Lower lobe of right lung (tissue), 2 donors: ENCODE measurements at places on chromosomes 7 and 10. TPM values are rescaled to one million over a fixed set of nuclear protein-coding genes. Genes with fewer than 3 reads are reported as not detected.
A peak's percentile ranks its signal among the peaks of the same experiment; 100 is the strongest.

EPO gene
- total RNA-seq: not detected

PNLIP gene
- total RNA-seq: not detected

DNA sequence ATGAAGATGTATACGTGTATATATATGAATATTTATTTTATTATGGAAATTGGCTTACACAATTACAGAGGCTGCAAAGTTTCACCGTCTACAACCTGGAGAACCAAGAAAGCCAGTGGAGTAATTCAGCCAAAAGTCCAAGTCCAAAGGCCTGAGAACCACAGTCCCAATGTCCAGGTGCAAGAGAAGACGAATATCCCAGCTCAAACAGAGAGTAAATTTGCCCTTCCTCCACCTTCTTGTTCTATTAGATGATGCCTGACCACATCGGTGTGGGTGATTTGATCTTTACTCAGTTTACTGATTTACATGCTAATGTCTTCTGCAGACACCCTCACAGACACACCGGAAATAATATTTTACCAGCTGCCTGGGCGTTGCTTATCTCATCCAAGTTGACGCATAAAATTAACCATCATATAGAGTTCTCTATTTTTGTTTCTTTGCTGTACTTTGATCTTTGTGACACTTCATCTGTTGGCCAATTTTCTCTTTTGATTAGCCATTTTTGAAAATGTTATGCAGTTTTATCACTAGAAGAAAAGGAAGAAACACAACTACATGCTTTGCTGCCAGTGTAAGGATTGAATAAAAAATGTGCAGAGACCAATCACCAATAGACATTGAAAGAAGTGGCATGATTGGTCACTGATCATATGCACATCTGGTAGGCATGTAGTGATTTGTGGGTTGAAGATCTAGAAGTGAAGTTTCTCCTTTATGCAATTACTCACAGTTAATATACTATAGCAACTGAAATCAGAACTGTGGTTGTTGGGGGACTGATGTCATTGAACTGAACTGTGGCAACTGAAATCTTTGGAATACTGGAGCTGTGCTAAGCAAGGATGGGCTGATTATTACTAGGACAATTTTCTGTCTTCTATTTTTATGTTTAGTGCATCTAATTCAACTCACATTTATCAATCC is 68.5 kb downstream of the EPDR1 start:
- no peak overlapping the region for H3K4me3 ChIP-seq
- no peak for DNase-seq
- peaks cover 12% of the 10 kb centered on the region for H3K4me1 ChIP-seq
- no peaks in the 10 kb centered on the region for H3K36me3 ChIP-seq

OAT gene
- total RNA-seq: 54.2 TPM

- H3K36me3 ChIP-seq: no peaks in the 10 kb centered on the region
- H3K27me3 ChIP-seq: no peaks in the 10 kb centered on the region
- H3K4me1 ChIP-seq: peaks cover 20% of the 10 kb centered on the region
- H3K4me3 ChIP-seq: no peak overlapping the region
Observed at GRCh38 chr10:17669185-17669872, 25.4 kb downstream of the STAM start.

NME8 gene
- total RNA-seq: not detected

DNA sequence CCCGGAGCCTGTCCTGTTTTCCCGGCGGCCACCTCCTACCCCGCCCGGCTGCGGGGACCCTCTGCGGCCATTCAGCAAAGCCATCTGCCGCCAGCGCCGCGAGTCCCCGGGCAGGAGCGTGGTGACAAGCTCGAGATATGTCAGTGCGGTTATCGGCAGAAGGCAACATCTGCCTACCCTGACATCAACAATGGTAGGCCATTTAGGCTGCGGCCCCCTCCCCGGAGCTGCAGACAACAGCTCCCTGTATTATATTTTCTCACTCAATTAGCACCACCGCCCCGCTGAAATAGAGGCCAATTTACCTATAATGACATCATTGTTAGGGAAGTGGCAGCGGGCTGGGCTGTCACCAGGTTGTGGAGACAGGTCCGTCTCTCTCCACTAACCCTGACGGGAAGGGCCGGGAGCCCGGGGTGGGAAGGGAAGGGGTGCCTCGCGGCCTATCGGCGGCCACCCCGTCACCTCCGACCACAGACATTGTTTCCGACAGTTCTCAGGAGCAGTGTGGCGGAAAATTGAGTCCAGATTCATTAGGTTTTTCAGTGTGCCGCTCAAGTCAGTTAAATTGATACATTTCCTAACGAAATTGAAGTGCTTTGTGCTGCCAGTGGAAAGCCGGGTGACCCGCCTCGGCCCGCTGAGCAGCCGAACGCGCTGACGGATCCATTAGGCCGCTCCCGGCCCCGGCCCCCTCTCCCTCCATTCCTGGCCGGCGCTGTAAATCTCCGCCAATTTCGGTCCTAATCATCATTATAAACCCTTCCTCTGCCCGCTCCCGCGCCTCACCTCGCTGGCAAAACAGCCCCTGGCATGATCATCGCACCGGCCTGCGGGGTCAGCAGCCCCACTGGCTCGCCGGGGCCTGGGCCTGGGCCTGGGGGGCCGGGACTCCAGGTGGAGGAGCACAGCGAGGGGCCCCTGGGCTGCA is 43.0 kb downstream of the UNCX start:
- no peak overlapping the region for H3K4me3 ChIP-seq
- no peak overlapping the region for H3K27ac ChIP-seq
- no peaks in the 10 kb centered on the region for H3K36me3 ChIP-seq
- H3K27me3 ChIP-seq: peaks cover 38% of the 10 kb centered on the region
- no peaks in the 10 kb centered on the region for H3K4me1 ChIP-seq

TMEM213 gene
- total RNA-seq: 1.9 TPM

- H3K27me3 ChIP-seq: no peaks in the 10 kb centered on the region
- H3K36me3 ChIP-seq: no peaks in the 10 kb centered on the region
- DNase-seq: no peak
- H3K4me1 ChIP-seq: peaks cover 3% of the 10 kb centered on the region
- H3K4me3 ChIP-seq: no peak overlapping the region
- H3K27ac ChIP-seq: no peak overlapping the region
Observed at GRCh38 chr7:39603924-39604323, 19.4 kb upstream of the RALA start.

DNA sequence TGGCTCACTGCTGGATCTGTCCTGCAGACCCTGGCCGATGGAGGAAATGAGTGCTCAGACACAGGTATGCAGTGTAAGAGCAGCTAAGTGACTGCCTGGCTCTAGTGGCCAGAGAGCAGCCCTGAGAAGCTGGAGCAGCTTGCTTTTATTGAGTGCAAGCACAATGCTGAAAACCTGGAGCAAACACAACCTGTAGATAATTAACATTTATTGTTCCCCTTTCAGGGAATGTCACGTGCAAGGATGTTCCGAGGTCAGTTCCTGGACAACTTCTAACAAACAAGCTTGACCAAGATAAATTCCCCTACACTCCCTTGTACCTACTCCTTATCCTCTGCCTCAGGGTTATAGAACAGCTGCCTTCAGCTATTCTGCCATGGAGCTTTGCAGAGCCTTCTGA is 31.3 kb downstream of the DDC start:
- H3K27ac ChIP-seq: no peak overlapping the region
- H3K4me3 ChIP-seq: no peak overlapping the region
- no peaks in the 10 kb centered on the region for H3K27me3 ChIP-seq
- no peaks in the 10 kb centered on the region for H3K36me3 ChIP-seq

CTAGE15 gene
- total RNA-seq: 0.95 TPM

DNA sequence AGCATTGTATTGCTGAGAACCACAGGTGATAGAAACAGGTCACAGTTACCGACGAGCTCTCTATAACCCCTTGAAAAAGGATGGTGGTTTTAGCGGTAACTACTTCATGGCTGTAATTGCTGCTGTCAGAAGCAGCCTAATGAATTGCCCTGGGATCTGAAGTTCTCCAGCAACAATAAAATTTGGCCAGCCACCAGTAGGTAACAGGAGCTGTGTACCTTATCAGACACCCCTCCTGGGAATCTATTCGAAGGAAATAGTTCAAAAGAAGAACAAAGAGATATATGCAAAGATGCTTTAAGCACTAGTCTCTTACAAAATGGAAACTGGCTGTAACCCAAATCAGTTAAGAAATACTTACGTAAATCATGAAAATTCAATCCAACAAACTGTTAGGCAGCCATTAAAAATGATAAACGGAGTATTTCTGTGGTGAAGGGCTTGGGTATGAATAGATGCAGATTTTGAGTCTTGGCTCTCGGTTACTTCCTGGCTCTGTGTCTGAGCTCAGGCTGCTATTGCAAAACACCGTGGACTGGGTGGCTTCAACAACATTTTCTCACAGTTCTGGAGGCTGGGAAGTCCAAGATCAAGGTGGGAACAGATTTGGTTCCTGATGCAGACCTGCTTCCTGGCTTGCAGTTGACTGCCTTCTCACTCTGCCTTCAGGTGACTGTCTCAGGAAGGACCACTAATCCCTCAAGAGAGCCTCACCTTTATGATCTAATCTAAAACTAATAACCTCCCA is 1.6 kb downstream of the MSRB2 start:
- H3K4me1 ChIP-seq: peaks cover 14% of the 10 kb centered on the region
- H3K36me3 ChIP-seq: no peaks in the 10 kb centered on the region
- DNase-seq: no peak
- H3K27ac ChIP-seq: peak overlapping the region; percentile 88
- H3K27me3 ChIP-seq: no peaks in the 10 kb centered on the region

- peaks cover 79% of the 10 kb centered on the region for H3K36me3 ChIP-seq
- no peak overlapping the region for H3K4me3 ChIP-seq
- H3K4me1 ChIP-seq: peaks cover 68% of the 10 kb centered on the region
Observed at GRCh38 chr7:30430276-30430675, 48.3 kb downstream of the NOD1 start.

GRCh38 chr7:2279896-2280295 is 34.3 kb downstream of the SNX8 start:
- no peak overlapping the region for H3K27ac ChIP-seq
- H3K36me3 ChIP-seq: peaks cover 16% of the 10 kb centered on the region
- no peak overlapping the region for H3K4me3 ChIP-seq
- no peak for DNase-seq
- H3K27me3 ChIP-seq: no peaks in the 10 kb centered on the region

TUBAL3 gene
- not detected for total RNA-seq

GRCh38 chr10:119401671-119402395 is 140.7 kb downstream of the RGS10 start:
- peaks cover 43% of the 10 kb centered on the region for H3K4me1 ChIP-seq
- no peak overlapping the region for H3K4me3 ChIP-seq
- H3K36me3 ChIP-seq: peaks cover 32% of the 10 kb centered on the region
- peak overlapping the region; percentile 66 for H3K27ac ChIP-seq
- no peaks in the 10 kb centered on the region for H3K27me3 ChIP-seq
- DNase-seq: peak; percentile 43

METTL27 gene
- total RNA-seq: 4.0 TPM

CARD11 gene
- total RNA-seq: 5.7 TPM

- H3K36me3 ChIP-seq: no peaks in the 10 kb centered on the region
- no peaks in the 10 kb centered on the region for H3K27me3 ChIP-seq
- no peak overlapping the region for H3K4me3 ChIP-seq
- no peak overlapping the region for H3K27ac ChIP-seq
- H3K4me1 ChIP-seq: no peaks in the 10 kb centered on the region
Observed at GRCh38 chr10:104907521-104907920, 266.4 kb downstream of the SORCS3 start.

DNA sequence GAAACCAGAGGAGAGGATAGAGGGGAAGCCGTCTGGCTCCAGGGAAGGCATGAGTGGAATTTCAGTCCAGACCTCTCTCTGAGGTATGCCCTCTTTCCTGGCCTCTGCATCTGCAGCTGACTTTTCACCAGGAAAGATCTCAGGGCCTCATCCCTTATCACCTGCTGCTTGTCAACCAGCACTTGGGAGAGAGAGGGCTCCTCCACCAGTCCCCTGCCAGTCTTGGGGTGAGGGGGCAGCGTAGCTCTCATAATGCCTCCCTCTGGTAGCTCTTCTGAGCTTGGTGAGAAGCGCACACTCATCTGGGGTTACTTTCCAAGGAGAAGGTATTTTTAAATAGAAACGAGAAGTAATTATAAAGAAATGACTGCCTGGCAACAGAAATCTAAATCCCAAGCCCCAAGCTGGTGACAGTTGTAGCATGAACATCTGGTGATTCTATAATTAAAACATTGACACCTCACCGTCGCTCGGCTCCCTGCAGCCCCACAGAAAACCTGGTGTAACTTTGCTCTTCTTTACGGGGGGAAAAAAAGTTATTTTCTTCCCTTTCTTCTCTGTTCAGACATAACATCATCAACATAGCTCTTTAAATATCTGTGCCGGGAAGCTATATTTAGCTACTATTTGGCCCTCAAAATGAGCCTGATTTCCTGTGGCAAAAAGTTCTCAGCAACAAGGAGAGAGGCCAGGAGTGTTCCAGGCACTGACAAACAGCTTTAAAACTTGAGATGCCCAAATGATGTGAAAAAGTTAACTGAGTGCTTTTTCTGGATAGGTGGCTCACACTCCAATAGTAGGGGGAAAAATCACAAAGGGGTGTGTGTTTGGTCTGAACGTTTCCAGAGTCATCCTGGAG is 26.9 kb downstream of the HIP1 start:
- H3K36me3 ChIP-seq: no peaks in the 10 kb centered on the region
- DNase-seq: peak; percentile 0
- peak overlapping the region; percentile 73 for H3K27ac ChIP-seq

DNA sequence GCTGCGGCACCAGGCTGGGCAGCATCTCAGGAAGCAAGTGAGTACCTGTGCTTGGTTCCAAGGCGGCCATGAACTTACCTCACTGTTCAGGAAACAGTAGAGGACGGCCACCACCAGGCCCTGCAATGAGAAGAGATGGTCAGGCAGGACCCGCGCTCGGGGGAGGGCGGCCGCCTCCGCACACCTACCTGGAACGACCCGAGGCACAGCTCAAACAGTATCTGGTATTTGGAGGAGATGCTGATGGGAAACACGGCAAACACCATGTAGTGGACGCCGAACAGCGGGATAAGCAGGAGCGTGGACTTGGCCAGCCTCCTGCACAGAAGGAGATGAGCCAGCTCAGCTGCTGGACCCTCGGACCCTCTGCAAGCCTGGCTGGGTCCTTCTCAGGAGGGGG is 112.9 kb downstream of the VIPR2 start:
- H3K27ac ChIP-seq: no peak overlapping the region
- peaks cover 23% of the 10 kb centered on the region for H3K27me3 ChIP-seq
- H3K4me3 ChIP-seq: no peak overlapping the region
- H3K36me3 ChIP-seq: no peaks in the 10 kb centered on the region

- no peak for DNase-seq
- no peak overlapping the region for H3K27ac ChIP-seq
- H3K4me1 ChIP-seq: no peaks in the 10 kb centered on the region
- H3K36me3 ChIP-seq: no peaks in the 10 kb centered on the region
- no peak overlapping the region for H3K4me3 ChIP-seq
Observed at GRCh38 chr7:17166824-17167379, 131.6 kb upstream of the AHR start.

DNA sequence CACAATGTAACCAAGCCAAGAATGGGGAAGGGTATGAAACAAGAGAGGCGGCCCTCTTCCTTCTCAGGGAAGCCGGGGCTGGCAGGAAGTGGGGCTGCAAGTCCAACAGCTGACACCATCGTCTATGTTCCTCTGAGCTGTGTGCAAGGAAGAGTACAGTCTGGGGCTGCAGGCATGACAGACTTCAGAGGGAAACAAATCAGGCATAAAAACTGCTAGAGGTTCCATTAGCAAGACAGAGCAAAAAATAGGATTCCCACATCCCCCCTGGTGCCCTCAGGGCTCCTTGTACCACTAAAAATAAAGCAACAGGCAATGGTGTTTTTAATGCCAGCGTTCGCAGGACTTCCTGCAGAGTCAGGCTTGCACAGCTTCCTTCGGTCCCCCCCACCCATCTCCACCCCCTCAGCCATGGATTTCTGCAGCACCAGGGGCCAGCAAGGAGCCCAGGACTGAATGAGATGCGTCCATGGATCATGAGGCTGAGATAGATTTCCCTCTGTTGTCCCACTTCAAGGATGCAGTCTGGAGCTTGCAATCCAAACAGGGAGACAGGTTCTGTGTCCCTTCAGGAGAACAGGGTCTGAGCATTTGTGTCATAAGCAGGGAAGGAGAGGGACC is 34.6 kb downstream of the KCNMA1 start:
- no peak for DNase-seq
- no peak overlapping the region for H3K4me3 ChIP-seq
- no peaks in the 10 kb centered on the region for H3K27me3 ChIP-seq
- no peaks in the 10 kb centered on the region for H3K36me3 ChIP-seq
- no peak overlapping the region for H3K27ac ChIP-seq

HOXA10 gene
- total RNA-seq: 0.38 TPM
